T-helper 2 cell treated with Interferon-gamma antibody and Interleukin-4, amounts not matched to agents 5 μg/mL and 100 μg/mL, for 36 hours (primary cell): ENCODE measurements at places on chromosomes 7 and 10.

GRCh38 chr10:3977761-3978160, 192.8 kb upstream of the KLF6 start:
- peaks cover 35% of the 10 kb centered on the region for H3K36me3 ChIP-seq
- no peaks in the 10 kb centered on the region for H3K27me3 ChIP-seq
- H3K4me3 ChIP-seq = no peak overlapping the region
- no peak overlapping the region for H3K27ac ChIP-seq

DNA sequence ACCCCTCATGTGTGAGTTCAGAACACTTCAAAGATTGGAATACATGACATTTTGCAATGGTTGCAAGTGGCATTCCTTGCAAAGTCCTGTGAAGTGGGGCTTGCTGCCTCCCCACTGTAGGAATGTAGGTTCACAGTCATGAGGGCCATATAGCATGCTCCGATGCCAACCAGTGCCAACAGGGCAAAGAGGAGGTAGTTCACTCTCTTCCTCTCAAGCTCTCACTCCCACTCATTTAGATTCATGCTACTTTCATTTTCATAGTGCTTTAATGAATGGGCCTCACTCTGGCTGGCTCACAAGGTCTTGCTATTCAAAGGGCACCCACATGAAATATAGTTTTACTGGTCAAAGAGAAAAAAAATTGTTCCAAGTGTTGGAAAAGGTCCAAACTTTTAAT, 169.9 kb upstream of the AOAH start:
- H3K27ac ChIP-seq = no peak overlapping the region
- H3K27me3 ChIP-seq = no peaks in the 10 kb centered on the region
- no peak overlapping the region for H3K4me3 ChIP-seq

GRCh38 chr7:37352974-37353948, 95.4 kb downstream of the ELMO1 start:
- H3K27ac ChIP-seq = peak overlapping the region; percentile 76
- peak overlapping the region; percentile 91 for H3K4me3 ChIP-seq

DNA sequence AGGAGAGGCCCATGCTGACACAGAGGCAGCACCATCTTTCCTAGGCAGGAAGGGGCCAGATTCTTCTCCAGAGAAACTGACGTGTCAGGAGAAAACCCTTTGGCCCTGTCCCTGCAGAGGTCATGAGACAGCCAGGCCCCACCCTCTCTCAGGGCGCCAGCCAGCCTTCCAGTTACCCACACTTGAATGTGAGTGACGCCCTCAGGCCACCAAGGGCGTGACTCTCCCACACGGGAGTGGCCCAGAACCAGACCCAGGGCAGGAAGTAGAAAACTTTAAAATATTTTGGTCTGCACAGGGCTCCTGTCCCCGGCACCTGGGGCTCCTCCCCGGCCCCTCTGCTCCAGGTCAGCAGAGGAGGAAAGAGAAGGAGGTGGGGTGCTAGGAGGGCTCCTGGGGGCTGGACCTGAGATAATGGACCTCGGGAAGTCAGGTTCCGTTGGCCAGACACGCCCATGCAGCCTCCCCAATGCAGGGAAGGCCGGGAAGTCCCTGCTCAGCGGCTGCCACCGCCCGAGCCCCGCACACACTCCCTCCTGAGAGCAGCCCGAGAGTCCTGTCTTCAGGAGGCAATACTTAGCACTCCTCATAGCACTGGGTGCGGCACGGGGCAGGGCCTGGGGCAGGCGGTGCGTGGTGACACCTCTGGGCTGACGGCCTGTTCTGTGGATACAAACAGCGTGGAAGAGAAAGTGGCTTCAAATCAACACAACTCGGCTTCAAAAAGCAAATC, 67.0 kb upstream of the CFAP46 start:
- no peak overlapping the region for H3K4me3 ChIP-seq
- DNase-seq = no peak
- H3K27ac ChIP-seq = no peak overlapping the region
- H3K27me3 ChIP-seq = no peaks in the 10 kb centered on the region

GRCh38 chr7:126213876-126214275, 1038.9 kb downstream of the GRM8 start:
- H3K4me1 ChIP-seq = no peaks in the 10 kb centered on the region
- no peaks in the 10 kb centered on the region for H3K27me3 ChIP-seq
- H3K27ac ChIP-seq = no peak overlapping the region
- H3K4me3 ChIP-seq = no peak overlapping the region

DNA sequence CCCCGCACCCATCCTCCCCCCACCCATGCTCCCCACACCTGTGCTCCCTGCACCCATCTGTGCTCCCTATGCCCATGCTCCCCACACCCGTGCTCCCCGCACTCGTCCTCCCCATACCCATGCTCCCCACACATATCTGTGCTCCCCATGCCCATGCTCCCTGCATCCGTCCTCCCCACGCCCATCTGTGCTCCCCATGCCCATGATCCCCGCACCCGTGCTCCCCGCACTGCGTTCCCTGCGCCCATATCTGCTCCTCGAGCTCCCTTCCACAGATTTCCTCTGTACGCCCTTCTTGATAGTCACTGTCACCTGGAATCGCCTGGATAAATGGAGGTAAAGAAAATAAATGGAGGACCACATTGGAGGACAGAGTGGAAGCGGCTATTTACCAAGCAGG, 9.9 kb downstream of the DIP2C start:
- H3K4me3 ChIP-seq = no peak overlapping the region
- H3K36me3 ChIP-seq = no peaks in the 10 kb centered on the region
- peaks cover 2% of the 10 kb centered on the region for H3K4me1 ChIP-seq
- H3K27me3 ChIP-seq = peaks cover 13% of the 10 kb centered on the region
- no peak overlapping the region for H3K27ac ChIP-seq
- DNase-seq = no peak

GRCh38 chr7:18395868-18396267, 99.7 kb upstream of the HDAC9 start:
- H3K27ac ChIP-seq = no peak overlapping the region
- H3K36me3 ChIP-seq = no peaks in the 10 kb centered on the region
- no peak for DNase-seq
- no peaks in the 10 kb centered on the region for H3K4me1 ChIP-seq
- H3K27me3 ChIP-seq = no peaks in the 10 kb centered on the region

DNA sequence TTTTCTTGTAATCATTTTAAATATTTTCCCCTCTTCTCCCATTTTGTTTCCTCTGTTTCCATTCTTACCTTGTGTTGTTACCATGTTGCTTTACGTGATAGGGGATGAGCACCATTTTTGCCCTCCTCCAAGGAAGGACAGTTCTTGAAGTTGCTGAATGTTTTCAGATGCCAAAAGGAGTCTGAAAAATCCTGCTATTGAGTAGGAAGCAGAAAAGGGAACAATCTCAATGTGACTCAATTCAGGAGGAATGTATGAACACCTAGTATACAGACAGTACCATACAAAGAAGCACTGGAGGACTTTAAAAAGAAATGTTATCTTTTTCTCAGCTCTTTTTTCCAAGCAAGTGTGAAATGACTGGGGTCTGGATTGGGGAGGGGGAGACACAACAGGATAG, 5.1 kb upstream of the NAMPT start:
- H3K27ac ChIP-seq = no peak overlapping the region
- no peaks in the 10 kb centered on the region for H3K27me3 ChIP-seq
- H3K4me3 ChIP-seq = no peak overlapping the region
- peaks cover 15% of the 10 kb centered on the region for H3K4me1 ChIP-seq
- DNase-seq = no peak

- no peak for DNase-seq
- no peaks in the 10 kb centered on the region for H3K27me3 ChIP-seq
- H3K4me3 ChIP-seq = no peak overlapping the region
- no peak overlapping the region for H3K27ac ChIP-seq
These were observed 53.6 kb downstream of the KMT2C start for GRCh38 chr7:152382244-152382643.

- no peak overlapping the region for H3K4me3 ChIP-seq
- H3K36me3 ChIP-seq = no peaks in the 10 kb centered on the region
- no peaks in the 10 kb centered on the region for H3K4me1 ChIP-seq
- no peak overlapping the region for H3K27ac ChIP-seq
These were observed 74.8 kb downstream of the TPST1 start for GRCh38 chr7:66279912-66280311.

- H3K36me3 ChIP-seq = no peaks in the 10 kb centered on the region
- H3K4me3 ChIP-seq = no peak overlapping the region
- peaks cover 7% of the 10 kb centered on the region for H3K27me3 ChIP-seq
- no peak for DNase-seq
- no peak overlapping the region for H3K27ac ChIP-seq
These were observed 22.6 kb downstream of the KCNMA1 start for GRCh38 chr10:77614778-77615625.

DNA sequence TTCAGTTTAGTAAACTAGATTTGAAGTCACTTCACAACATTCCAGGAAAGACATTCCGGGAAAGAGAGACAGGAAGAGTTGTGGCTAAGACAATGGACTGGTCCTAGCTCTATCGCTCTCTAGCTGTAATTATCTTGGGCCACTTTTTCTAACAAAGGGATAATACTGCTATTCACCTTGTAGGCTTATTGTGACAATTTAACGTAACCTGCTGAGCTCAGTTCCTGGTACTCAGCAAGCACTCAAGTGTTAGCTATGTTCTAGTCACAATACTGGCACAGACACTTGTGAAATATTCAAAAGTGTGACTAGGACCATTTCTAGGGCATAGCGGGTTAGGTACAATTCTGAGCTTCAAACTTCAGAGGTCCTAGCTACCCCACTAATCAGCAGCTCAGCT, 12.0 kb upstream of the NRCAM start:
- DNase-seq = no peak

DNA sequence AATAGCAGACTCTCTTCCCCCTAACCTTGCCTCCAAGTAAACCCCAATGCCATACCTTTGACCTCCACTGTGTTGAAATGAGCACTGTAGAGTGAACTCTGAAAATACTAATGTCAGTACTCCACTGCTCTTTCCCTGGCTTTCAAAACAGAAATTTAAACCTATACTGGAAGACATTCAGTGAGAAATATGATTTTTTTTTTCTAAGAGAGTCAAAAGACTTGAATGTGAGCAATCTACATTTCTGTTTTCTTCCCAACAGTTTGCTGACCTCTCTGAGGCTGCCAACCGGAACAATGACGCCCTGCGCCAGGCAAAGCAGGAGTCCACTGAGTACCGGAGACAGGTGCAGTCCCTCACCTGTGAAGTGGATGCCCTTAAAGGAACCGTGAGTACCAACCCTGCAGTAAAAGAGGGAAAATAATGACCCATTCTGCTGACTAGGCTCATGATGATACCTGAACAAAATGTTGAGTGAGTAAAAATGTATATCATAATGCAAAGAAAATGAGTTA, 6.4 kb downstream of the VIM start:
- H3K4me3 ChIP-seq = peak overlapping the region; percentile 50
- DNase-seq = no peak
- no peaks in the 10 kb centered on the region for H3K27me3 ChIP-seq
- peaks cover 79% of the 10 kb centered on the region for H3K36me3 ChIP-seq

DNA sequence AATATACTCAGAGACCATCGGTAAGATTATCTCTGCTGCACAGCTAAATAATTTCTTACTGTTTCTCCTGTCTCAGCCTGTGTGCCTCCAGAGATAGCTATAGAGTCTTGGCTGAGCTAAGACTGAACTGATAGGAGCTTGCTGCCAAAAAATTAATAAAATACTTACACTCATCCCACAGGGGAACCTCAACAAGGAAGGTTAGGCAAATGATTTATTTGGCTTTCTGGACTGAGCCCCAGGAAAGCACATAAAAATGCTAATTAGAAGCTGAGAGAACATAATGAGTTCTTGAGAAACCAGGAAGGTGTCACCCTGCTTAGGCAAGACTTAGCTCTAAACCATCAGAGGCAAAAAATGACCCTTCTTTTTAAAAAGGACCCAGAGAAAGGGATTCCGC, 534.5 kb downstream of the TNS3 start:
- no peaks in the 10 kb centered on the region for H3K4me1 ChIP-seq
- no peak overlapping the region for H3K27ac ChIP-seq
- no peaks in the 10 kb centered on the region for H3K27me3 ChIP-seq
- no peak overlapping the region for H3K4me3 ChIP-seq

GRCh38 chr10:113822174-113822573, 31.7 kb downstream of the DCLRE1A start:
- no peak overlapping the region for H3K27ac ChIP-seq
- H3K27me3 ChIP-seq = peaks cover 13% of the 10 kb centered on the region
- no peaks in the 10 kb centered on the region for H3K4me1 ChIP-seq

GRCh38 chr10:35421553-35422178, 85.4 kb downstream of the CCNY start:
- H3K27ac ChIP-seq = peak overlapping the region; percentile 6
- H3K4me1 ChIP-seq = peaks cover 8% of the 10 kb centered on the region
- H3K27me3 ChIP-seq = no peaks in the 10 kb centered on the region
- no peaks in the 10 kb centered on the region for H3K36me3 ChIP-seq
- no peak for DNase-seq

GRCh38 chr7:30301751-30302150, 17.4 kb downstream of the ZNRF2 start:
- H3K4me1 ChIP-seq = peaks cover 22% of the 10 kb centered on the region
- H3K27ac ChIP-seq = no peak overlapping the region
- no peaks in the 10 kb centered on the region for H3K36me3 ChIP-seq
- no peaks in the 10 kb centered on the region for H3K27me3 ChIP-seq

- no peaks in the 10 kb centered on the region for H3K36me3 ChIP-seq
- peaks cover 2% of the 10 kb centered on the region for H3K27me3 ChIP-seq
- no peaks in the 10 kb centered on the region for H3K4me1 ChIP-seq
- H3K27ac ChIP-seq = no peak overlapping the region
- H3K4me3 ChIP-seq = no peak overlapping the region
- DNase-seq = no peak
These were observed 72.3 kb downstream of the TLL2 start for GRCh38 chr10:96441322-96441885.

DNA sequence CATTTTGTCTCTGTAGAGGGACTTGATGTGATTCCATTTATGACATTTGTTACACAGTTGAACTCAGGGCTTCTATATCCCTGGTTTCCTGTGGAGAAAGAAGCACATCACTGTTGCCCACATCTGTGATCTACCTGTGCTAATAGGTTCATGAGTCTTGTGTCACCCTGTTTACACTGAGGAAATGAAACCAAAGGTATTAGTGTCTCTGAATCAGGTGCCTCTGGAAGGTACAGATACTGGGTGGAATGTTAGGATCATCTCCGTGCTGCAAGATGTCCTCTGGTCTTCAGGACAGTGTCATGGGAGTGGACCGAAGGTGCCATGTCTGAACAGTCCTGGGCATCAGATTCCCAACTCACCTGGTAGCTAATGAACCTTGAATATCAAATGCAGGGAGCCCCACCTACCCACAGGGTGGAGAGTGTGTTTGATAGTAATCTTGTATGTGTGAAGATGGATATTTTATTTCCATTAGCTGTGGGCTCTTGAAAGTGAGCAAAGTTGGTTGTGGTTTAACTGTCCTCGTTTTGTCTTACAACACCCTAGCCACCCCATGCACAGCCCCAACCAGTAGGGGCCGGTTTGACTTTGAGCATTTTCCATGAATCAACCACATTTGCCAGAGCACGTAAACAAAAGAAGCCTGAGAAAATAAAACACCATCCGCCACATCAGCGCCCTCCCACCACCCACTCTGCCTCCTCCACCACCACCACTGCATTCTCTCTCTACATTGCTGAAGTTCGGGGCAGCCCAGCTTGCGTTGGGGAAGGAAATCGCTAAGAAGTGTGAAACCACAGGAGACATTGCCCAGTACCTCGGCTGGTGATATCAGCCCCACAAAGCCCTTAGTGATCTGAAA, 40.7 kb downstream of the TARP start:
- H3K27me3 ChIP-seq = no peaks in the 10 kb centered on the region
- peaks cover 49% of the 10 kb centered on the region for H3K36me3 ChIP-seq
- peak overlapping the region; percentile 96 for H3K27ac ChIP-seq
- DNase-seq = peak; percentile 90

GRCh38 chr10:106734220-106734619, 430.3 kb downstream of the SORCS1 start:
- no peak overlapping the region for H3K4me3 ChIP-seq
- no peaks in the 10 kb centered on the region for H3K27me3 ChIP-seq
- no peaks in the 10 kb centered on the region for H3K4me1 ChIP-seq
- H3K27ac ChIP-seq = no peak overlapping the region
